ENCODE measurements at places on chromosomes 13 and 19.
A peak's percentile ranks its signal among the peaks of the same experiment; 100 is the strongest.

DNA sequence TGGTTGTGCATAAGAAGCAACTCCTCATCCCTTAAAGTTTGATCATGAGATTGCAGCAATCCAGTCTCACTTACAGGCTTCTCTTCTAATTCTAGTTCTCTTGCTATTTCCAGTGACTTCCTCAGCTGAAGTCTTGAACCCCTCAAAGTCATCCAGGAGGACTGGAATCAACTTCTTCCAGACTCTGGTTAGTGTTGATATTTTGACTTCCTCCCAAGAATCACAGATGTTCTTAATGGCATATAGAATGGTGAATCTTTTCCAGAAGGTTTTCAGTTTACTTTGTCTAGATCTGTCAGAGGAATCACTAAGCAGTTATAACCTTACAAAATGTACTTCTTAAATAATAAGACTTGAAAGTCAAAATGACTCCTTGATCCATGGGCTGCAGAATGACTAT is 81.3 kb upstream of the UBL3 start:
- DNase-seq = no peak

GRCh38 chr19:7637374-7638256 is 705 bp downstream of the STXBP2 start:
- DNase-seq = no peak

DNA sequence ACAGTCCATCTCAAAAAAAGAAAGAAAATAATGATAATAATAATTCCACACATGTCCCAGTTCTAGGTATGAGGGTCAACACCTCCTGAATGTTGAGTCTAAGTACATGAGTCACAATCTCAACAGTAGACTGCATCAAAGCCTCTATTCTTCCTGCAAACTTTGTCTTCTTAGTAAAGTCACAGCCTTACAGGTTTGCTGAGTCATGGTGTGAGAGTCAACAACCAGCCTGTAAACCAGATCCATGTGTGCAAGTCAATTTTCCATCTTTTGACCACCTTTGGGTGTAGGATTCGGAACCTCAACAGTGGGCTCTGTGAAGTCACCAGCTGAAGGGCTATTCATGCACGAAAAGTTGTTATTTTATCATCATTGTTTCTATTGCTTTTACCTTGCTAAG is 25.7 kb upstream of the ZNF729 start:
- DNase-seq = no peak

GRCh38 chr13:93304868-93305613 is 78.4 kb downstream of the GPC6 start:
- no peak for DNase-seq

DNA sequence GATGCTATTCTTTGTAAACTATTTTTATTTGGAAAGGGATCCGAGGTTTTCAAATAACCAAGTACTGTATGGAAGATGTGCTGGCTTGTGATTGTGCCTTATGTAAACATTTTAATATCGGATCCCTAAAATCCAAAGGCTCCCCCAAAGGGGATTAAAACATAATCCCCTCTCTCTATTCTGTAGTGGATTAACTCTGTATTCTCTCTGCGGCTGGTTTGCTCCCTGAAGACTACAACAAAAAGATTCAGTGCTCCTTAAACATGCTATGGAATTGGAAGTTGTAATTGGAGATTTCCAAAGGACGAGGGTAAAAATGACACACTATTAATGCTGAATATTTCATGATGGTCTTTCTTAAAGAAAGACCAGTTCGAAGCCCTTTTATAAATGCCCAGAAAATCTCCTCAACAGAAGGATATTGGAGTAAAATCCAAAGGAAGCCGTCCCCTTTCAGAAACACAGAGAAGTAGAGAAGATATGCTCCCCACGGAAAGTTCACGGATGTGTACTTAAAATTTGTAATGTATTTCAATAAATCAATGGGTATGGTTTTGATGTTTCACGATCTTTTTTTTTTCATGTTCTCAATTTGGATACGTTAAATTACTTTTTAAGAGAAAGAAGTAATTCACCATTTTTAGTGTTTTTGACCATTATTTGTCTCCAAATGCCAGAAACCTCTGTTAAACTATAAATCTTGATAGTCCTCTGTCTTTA is 6.5 kb downstream of the MAB21L1 start:
- DNase-seq = no peak

DNA sequence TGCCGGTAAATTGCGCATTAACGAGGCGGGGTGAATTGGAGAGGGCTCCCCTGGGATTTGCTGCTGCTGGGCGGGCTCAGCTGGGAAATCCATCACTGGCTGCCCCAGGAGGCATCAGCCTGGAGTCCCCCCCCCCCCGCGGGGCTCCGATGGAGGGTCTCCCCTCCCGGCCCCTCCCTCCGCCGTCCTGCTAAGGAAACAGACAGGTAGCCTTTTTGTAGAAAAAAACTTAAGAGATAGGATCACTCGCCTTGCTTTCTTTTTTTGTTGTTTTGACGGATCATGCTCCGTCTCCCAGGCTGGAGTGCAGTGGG is 6.8 kb downstream of the TLE6 start:
- no peak for DNase-seq

DNA sequence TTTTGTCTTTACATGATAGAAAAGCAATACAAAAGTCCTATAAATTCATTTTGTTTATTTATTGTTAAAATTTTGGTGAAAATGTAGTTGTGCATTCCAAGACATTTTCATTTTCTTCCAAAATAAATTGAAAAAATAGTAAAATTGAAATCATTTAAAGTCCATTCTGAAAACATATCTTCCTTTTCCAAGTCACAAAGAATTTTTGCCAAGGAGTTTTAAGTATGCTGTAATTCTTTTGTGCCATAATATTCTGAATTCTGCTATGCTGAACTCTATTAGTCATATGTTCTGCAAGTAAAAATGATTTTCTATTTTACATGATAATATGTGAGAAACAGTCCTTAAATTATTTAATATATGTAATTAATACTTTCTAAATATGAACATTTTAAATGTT is 879.6 kb upstream of the SLC10A2 start:
- no peak for DNase-seq

DNA sequence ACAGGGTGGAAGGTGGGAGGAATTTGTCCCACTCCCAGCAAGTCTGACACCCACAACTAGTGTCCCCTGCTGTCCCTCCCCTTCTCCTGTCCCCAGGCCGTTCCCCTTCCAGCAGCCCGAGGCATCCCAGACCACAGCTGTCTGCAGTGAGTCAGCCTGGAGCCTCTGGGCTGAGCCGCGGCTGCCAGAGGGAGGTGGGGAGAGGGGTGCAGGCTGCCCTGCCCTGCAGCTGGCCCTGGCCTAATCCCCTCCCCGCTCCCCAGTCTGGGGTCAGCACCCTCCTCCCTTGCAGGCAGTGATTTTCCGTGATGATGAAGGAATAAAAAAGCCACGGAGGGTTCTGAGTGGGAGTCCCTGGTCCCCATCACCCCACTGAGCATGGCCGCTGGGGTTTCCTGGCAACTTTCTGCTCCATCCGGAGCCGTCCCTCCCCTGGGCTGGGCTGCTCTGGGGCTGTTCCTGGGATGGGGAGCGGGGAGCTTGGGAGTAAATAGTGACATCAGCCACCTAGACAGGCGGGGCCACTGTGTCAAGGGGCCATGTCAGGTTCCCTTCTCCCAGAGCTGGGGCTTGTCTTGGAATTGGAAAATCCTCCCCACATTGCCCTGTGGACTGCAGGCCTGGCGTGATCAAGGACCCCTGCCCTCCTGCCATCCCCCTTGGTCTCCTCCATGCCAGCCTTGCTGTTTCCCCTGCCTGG is 16.8 kb downstream of the SPC24 start:
- DNase-seq = peak; percentile 85

DNA sequence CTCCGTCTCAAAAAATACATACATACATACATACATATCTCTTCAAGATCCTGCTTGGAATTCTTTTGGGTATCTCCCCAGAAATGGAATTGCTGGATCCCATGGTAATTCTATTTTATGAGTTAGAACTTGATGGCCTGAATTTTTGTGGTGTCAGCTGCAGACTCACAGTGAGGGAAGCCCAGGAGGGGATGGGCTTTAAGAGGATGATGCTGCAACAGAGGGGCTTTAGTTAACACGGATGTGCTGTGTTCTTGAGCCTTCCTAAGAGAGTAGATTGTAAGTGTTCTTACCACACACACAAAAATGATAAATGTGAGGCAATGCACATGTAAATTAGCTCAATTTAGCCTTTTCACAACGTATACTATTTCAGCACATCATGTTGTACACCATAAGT is 31.8 kb downstream of the CACNG6 start:
- DNase-seq = no peak

- no peak for DNase-seq
Observed at GRCh38 chr13:97228850-97229521, 6.9 kb downstream of the MBNL2 start.

DNA sequence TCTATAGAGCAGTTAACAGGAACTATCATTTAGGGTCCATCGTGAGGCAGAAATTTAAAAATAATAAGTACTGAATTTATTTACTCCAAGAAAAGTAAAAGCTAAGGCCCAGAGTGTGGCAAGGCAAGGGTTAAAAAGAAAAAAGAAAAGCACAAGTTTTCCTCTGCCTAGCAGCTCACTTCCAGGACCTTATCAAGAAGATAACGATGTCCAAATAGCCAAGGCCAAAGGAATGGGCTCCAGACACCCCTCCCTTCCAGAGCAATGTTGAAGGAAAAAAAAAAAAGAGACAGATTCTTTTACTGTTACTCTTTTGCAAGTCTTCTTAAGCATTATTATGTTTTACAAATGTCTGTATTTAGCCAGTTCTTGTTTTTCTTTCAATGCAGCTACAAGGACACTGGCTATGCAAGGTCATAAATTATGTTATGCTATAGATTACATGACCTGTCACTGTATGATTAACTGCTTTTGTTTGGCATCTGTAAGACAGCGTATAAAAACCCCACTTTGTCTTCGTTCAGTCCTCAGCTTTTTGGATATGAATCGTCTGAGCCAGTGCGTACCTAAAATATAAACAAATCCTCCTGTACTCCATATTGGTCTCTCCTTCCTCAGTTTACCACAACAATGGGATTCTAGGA is 2.9 kb upstream of the ZNF700 start:
- DNase-seq = no peak

- no peak for DNase-seq
Observed at GRCh38 chr13:32141462-32141861, 109.9 kb downstream of the FRY start.

- DNase-seq = no peak
Observed at GRCh38 chr13:43376596-43376995, 353.2 kb downstream of the DNAJC15 start.

DNA sequence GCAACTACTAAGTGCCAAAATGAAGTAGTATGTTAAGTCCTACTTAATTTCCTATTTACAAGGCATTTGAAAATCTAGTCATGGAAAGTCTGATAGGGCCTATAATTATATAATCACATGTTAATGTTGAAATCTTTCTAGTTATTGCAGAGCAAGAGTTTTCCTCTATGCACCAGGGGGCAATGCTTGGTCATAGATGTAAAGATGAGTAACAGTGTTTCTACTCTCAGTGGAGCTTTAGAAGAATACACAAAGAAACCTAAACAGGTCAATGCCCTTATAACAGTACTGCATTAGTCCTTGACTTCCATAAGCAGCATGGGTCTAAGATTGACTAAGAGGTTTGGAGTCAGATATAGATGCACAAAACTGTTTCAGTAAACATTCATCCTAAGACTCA is 218.7 kb downstream of the KCTD12 start:
- peak; percentile 60 for DNase-seq

DNA sequence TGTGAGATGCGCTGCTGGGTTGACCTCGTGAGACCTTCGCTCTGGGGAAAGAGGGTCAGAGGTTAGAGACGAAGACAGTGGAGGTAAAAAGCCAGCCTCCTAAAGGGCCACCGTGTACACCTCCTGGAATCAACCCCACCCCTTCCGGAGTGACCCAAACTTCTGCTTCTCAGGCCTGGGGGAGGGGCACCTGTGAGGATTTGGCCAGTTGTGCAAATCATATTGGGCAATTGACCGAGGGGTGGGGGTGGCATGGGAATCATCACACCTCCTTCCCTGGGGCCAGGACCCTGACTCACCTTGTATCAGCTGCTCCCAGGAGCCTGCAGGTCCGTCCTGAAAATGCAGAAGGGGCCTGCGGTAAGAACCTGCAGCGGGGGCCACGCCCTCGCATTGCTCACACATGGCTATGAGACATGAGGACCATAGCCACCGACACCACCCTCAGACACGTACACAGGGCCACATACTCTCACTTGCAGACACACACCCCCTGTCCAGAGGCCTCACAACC is 2.8 kb downstream of the TNFSF14 start:
- no peak for DNase-seq
